ENCODE measurements at places on chromosomes 4 and X. TPM values are rescaled to one million over a fixed set of nuclear protein-coding genes. Genes with fewer than 3 reads are reported as not detected.

DNA sequence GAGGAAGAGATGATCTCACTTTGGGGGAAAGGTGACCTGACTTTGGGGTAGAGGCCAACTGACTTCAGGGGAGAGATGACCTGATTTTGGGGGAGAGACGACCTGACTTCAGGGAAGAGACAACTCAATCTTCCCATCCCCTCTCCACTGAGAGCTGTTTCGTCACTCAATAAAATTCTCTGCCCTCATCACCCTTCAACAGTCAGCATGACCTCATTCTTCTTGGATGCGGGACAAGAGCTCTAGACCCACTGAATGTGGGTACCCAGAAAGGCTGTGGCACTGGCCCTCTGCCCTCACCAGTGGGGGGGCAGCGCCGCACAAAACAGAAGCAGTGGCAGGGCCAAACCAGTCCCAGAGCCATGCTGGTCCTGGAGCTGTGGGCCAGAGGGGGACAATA is 34.6 kb downstream of the ATXN3L start:
- DNase-seq = no peak

Gene FREM3
- polyA plus RNA-seq = 0.35 TPM

DNA sequence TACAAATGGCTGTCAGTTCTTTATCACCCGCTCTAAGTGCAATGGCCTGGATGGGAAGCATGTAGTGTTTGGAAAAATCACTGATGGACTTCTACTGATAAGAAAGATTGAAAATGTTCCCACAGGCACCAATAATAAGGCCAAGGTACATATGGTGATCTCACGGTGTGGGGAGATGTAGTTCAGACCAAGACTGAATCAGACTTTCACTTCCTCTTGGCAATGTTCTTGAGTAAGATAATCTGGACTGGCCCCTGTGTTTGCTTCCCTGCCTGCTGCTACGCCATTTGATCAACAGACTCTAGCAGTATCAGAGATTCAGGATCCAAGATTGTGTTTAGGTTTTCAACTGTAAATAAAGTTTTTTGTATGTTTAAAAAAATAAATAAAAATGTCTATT is 682.2 kb upstream of the AMOT start:
- no peak for DNase-seq

Gene MAGEB2
- polyA plus RNA-seq = not detected

Gene SYTL5
- 3.4 TPM for polyA plus RNA-seq

- DNase-seq = no peak
Measured at GRCh38 chr4:183438458-183439113, 5.8 kb upstream of the CDKN2AIP start.

DNA sequence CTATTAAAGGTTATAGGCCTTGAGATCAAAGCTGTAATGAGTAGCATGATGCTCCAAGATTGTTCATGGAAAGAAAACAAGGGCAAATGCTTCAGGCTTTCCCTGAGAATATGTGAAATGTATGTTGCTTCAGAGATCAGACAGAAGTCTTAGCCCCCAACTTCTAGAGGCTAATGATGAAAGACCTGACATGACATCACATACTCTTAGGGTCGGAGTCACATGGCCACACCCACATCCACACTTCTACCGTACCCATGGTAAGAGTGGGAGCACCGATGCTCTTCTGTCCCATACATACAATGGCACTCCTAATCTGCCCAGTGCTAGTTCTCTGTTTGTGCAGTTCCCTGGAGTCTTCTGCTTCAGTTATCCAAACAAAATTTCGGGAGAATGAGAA is 111.9 kb upstream of the ACSL4 start:
- no peak for DNase-seq

DNA sequence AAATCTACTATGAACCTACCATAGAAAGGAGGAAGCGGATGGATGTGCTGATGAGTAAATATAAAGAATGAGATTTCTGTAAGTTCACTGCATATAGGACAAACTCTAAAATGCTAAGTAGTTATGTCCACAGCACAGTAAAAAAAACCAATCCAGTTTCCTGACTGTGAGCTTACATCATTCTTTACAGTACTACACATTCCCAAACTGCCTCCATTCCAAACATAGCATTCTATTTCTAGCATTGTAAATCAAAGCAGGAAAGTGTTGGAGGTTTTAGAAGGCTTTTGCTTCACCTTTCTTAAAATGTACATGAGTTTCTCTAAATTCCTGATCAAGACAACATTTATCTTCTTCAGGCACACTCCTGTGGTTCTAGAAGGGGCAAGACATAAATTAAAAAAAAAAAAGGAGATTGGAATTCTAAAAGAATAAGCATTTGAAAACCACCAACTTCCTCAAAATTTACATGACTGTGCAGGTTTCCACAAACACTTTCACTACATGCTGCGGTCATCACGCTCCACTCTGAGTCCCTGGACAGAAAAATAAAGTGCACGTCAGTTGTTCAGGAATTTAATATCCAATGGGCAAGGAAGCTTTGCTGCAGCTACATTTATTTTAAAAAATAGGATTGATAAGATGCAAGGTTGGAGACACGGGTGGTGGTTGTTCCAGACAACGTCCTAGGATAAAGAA is 297.6 kb upstream of the STS start:
- no peak for DNase-seq

DNA sequence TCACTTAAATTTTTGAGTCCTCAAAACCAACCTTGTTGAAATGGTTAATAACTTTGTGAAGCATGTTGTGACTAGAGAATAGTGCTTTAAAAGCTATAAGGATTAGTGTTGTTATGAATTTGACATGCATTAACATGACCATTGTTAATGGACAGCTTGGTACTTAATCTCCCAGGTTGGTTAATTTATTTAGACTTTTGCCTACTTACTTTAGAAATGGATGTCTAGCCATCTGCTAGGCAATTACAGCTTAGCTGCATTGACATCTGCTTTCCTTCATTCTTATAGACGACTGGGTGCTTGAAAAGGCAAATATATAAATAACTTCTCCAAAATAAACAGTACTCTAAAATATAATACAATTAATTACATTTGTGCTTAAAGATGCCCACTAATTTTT is 368.0 kb downstream of the CCSER1 start:
- no peak for DNase-seq

Data from right renal cortex interstitium (tissue), 3 donors.